ENCODE measurements at places on chromosomes 6 and 20. TPM values are rescaled to one million over a fixed set of nuclear protein-coding genes. Genes with fewer than 3 reads are reported as not detected.

DNA sequence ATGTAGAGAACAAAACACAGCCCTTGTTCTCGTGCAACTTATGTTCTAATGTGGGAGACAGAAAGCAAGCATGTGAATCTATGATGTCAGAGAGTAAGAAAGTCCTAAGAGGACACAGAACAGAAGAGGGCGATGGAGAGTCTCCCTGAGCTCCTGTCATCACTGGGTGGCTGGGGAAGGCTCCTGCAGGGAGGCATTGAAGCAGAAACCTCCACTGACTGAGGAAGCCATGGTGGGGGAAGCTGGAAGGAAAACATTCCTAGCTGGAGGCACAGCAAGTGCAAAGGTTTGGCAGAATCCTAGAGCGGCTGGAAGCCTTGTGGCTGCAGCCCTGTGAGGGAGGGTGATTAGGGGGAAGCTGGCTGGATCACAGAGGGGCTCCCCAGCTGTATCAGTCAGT is 248.0 kb downstream of the CDH26 start:
- no peaks in the 10 kb centered on the region for H3K36me3 ChIP-seq
- H3K4me3 ChIP-seq = no peak overlapping the region
- H3K4me1 ChIP-seq = peaks cover 10% of the 10 kb centered on the region
- no peak overlapping the region for H3K27ac ChIP-seq

- DNase-seq = no peak
- no peak overlapping the region for H3K27ac ChIP-seq
- H3K4me3 ChIP-seq = no peak overlapping the region
- H3K4me1 ChIP-seq = no peaks in the 10 kb centered on the region
- no peaks in the 10 kb centered on the region for H3K36me3 ChIP-seq
These were observed 36.8 kb downstream of the RSPH3 start for GRCh38 chr6:158963020-158963808.

DNA sequence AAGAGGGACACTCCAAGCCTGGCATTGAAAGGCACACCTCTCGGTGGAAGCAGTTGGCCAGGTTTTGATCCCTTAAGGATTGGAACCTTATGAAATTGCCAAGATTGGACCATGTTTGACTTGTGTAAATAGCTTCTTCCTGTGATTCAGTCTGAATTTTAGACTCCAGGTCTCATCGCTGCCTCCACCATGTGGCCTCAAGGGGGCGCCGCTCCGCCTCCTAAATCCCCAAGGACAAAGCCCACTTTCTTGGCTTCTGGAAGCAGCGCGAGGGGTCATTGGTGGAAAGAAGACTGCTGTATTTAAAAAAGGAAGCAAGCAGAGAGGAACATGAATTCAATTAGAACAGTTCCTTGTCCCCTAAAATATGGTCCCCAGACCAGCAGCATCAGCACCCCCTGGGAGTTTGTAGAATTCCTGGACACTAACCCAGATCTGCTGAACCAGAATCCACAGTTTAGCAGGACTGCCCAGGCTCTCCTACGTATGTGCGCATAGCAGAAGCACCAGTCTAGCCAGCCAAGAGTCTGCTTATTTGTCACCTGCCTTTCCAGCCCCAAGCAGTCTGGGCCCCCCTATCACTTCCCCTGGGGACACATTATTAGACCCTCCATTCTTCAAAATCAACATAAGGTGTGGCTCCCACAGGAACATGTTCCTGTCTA is 108.5 kb downstream of the LY86 start:
- peaks cover 8% of the 10 kb centered on the region for H3K4me1 ChIP-seq
- no peak overlapping the region for H3K27ac ChIP-seq
- H3K36me3 ChIP-seq = no peaks in the 10 kb centered on the region
- DNase-seq = no peak
- no peak overlapping the region for H3K4me3 ChIP-seq

DNA sequence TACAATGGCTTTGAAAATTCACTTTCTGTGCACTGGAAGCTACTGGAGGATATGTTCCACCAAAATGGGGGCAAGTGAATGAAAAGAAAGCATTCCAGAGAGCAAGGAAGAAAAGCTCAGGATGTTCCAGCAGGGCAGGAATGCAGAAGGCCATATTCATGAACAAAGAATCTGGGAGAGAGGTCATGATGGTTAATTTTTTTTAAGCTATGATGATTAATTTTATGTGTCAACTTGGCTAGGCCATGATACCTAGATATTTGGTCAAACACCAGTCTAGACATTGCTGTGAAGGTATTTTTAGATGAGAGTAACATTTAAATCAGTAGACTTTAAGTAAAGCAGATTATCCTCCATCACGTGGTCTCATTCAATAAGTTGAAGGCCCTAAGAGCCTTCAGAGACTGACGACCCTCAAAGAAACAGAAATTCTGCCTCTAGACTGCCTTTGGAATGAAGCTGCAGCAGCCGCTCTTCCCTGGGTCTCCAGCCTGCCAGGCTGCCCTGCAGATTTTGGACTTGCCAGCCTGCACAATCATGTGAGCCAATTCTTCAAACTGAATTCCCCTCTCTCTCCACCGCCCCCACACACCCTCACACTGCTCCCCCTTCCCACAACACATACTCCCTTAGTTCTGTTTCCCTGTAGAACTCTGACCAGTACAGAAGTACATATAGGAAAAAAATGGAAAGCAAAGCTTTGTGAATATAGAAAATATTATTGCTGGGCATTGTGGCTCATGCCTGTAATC is 20.1 kb upstream of the GCM1 start:
- no peak for DNase-seq
- no peaks in the 10 kb centered on the region for H3K4me1 ChIP-seq
- H3K27me3 ChIP-seq = no peaks in the 10 kb centered on the region
- H3K4me3 ChIP-seq = no peak overlapping the region
- no peaks in the 10 kb centered on the region for H3K36me3 ChIP-seq

- H3K27me3 ChIP-seq = peaks cover 38% of the 10 kb centered on the region
- H3K27ac ChIP-seq = no peak overlapping the region
- no peaks in the 10 kb centered on the region for H3K36me3 ChIP-seq
- H3K4me3 ChIP-seq = peak overlapping the region; percentile 22
These were observed 722 bp downstream of the ISM1 start for GRCh38 chr20:13221673-13222318.

- H3K27me3 ChIP-seq = no peaks in the 10 kb centered on the region
- DNase-seq = no peak
- H3K4me3 ChIP-seq = no peak overlapping the region
- no peak overlapping the region for H3K27ac ChIP-seq
These were observed 147.0 kb downstream of the CDKAL1 start for GRCh38 chr6:20681243-20681684.

C6orf132 gene
- total RNA-seq = 0.14 TPM

PNPLA1 gene
- 0.14 TPM for total RNA-seq

SPATA25 gene
- total RNA-seq = not detected

BFSP1 gene
- total RNA-seq = 7.3 TPM

DNA sequence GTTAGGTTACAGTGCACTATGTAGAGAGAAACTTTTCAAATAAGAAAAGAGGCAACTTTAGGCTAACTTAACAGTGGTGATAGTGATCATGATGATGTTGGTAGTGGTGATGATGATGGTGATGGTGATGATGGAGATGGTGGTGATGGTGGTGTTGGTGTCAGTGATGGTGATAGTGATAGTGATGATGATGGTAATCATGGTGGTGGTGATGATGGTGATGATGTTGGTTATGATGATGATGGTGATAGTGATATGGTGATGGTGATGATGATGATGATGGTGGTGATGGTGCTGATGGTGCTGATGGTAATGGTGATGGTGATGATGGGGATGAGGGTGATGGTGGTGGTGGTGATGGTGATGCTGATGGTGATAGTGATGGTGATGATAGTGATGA is 107.4 kb downstream of the DLL1 start:
- no peak overlapping the region for H3K4me3 ChIP-seq
- H3K27ac ChIP-seq = no peak overlapping the region
- no peaks in the 10 kb centered on the region for H3K27me3 ChIP-seq
- no peak for DNase-seq

B3GALT4 gene
- total RNA-seq = 22.7 TPM

SAMD3 gene
- 413 TPM for total RNA-seq

- no peak for DNase-seq
- no peak overlapping the region for H3K4me3 ChIP-seq
- H3K4me1 ChIP-seq = no peaks in the 10 kb centered on the region
These were observed 283.9 kb downstream of the TBC1D7 start for GRCh38 chr6:13044390-13044789.

DNA sequence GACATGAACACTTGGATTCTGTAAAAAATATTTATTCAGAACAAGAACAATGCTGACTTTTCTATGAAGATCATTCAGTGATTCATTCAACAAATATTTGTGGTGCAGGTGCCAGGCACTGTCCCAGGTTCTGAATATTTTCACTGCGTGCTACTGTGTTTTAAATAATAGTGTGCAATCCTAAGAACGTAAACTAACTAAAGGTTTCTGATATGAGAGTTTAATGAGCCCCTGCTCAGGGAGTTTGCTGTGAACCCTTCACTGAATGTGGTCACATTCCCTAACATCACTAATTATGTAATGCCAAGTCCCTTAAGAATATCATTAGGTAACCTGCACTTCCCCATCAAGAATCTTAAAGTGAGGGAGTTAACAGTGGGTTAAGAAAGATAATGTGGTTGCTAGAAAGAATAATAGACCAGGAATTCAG is 1.7 kb upstream of the TMEM170B start:
- no peak overlapping the region for H3K4me3 ChIP-seq
- H3K27ac ChIP-seq = no peak overlapping the region
- no peaks in the 10 kb centered on the region for H3K27me3 ChIP-seq
- H3K4me1 ChIP-seq = peaks cover 6% of the 10 kb centered on the region
- DNase-seq = no peak

HAO1 gene
- total RNA-seq = not detected

GRCh38 chr6:160177220-160177619 is 55.6 kb downstream of the SLC22A1 start:
- no peaks in the 10 kb centered on the region for H3K4me1 ChIP-seq
- no peak for DNase-seq
- no peaks in the 10 kb centered on the region for H3K36me3 ChIP-seq
- H3K27me3 ChIP-seq = peaks cover 2% of the 10 kb centered on the region

DNA sequence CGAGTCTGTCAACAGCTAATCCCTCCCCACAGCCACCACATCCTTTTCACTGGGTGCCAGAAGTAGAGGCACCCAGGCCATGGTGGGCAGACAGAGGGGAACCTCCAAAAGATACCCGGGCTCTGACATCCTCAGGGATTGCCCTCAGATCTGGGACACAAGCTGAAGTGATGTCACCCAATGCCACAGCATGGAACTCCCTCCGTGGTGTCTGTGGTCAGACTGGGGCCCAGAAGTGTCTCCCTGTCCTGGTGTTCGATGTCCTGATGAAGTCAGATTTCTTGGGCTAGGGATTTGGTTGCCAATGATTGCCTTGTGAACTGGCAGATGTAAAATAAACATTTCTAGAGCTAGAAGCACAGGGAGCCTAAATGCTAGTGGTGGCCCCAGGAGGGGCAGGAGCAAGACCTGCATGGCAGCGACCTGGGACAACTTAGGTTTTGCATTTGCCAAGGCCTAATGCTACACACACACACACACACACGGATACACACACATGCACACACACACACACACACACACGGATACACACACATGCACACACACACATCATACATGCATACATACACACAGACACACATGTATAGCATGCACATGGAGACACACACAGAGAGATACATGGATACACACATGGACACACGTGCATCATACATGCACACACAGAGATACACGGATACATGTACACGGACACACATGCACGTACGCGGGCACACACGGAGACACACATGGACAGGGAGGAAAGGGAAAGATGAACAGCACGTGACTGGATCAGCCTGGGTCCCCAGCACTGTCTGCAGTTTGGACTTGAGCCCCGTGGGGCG is 221.0 kb downstream of the NFATC2 start:
- H3K4me1 ChIP-seq = no peaks in the 10 kb centered on the region
- no peaks in the 10 kb centered on the region for H3K36me3 ChIP-seq
- H3K27ac ChIP-seq = no peak overlapping the region
- no peak overlapping the region for H3K4me3 ChIP-seq

- no peak overlapping the region for H3K27ac ChIP-seq
- no peaks in the 10 kb centered on the region for H3K27me3 ChIP-seq
- H3K4me1 ChIP-seq = no peaks in the 10 kb centered on the region
- no peak for DNase-seq
- no peak overlapping the region for H3K4me3 ChIP-seq
- no peaks in the 10 kb centered on the region for H3K36me3 ChIP-seq
These were observed 795.9 kb downstream of the MAFB start for GRCh38 chr20:39893003-39893685.

- H3K27me3 ChIP-seq = no peaks in the 10 kb centered on the region
- no peak for DNase-seq
- peaks cover 62% of the 10 kb centered on the region for H3K36me3 ChIP-seq
- H3K4me1 ChIP-seq = no peaks in the 10 kb centered on the region
- H3K4me3 ChIP-seq = no peak overlapping the region
- no peak overlapping the region for H3K27ac ChIP-seq
These were observed 33.8 kb downstream of the BRPF3 start for GRCh38 chr6:36230371-36230770.

All from natural killer cell (primary cell).